Stimulated activated CD8-positive, alpha-beta memory T cell treated with anti-CD3 and anti-CD28 coated beads, Interleukin-15, amount 100 ng/mL, for 4 hours (primary cell): ENCODE measurements at places on chromosomes 5 and 9.

DNA sequence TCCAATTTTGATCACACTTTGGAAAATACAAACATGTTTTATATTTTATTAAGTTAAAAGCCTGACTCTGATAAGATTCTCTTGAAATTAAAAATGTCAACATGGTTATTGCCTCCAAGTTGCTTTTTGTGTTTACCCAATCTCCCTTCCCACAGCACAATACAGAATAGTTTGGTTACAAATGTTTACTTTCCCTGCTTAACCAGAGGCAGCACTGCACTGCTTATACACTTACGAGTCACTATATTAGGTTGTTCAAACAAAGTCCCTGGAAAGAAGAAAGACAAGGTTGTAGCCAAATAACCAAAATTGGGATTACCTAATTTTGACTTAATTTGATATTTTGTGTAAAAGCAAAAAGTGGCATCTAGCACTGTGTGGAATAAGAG lies 25.9 kb downstream of the SRFBP1 start:
- DNase-seq: no peak

DNA sequence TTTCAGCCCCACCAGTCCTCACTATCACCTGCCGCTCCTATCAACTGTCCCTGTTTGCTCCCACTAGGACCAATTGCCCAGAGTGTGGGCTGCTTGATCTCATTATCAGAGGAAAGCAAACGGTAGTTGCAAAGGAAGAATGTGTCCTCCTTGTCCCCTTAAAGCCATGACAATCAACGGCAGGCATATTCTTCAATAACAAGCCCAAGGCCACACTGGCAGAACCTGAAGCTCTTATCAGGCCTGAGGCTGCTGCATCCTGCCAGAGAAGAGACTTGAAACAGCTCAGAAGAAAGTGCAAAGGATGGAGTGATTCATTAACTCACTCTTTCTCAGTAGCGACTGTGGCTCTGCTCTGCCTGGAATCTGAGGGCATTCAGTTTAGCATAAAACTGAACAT lies 39.2 kb upstream of the MAN2A1 start:
- no peak for DNase-seq

DNA sequence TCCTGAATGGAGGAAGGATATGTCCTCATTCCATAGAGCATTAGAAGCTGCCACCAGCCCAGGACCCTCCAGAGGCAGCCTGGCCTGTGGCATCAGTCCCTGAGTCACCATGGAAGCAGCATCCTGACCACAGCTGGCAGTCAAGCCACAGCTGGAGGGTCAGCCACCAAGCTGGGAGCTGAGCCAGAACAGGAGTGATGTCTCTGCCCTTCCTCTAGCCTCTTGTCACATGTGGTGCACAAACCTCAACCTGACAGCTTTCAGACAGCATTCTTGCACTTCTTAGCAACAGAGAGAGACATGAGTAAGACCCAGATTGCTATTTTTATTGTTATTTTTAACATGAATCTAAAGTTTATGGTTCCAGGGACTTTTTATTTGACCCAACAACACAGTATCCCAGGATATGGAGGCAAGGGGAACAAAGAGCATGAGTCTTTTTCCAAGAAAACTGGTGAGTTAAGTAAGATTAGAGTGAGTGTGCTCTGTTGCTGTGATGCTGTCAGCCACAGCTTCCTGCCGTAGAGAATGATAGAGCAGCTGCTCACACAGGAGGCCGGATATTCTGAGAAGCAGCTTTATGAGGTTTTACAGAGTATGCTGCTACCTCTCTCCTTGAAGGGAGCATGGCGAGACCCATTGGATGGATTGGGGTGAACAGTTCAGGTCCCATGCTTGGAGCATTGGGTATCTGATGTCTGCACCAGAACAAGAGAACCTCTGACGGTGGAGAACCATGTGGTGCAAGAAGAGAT lies 13.0 kb upstream of the CYFIP2 start:
- no peak for DNase-seq

DNA sequence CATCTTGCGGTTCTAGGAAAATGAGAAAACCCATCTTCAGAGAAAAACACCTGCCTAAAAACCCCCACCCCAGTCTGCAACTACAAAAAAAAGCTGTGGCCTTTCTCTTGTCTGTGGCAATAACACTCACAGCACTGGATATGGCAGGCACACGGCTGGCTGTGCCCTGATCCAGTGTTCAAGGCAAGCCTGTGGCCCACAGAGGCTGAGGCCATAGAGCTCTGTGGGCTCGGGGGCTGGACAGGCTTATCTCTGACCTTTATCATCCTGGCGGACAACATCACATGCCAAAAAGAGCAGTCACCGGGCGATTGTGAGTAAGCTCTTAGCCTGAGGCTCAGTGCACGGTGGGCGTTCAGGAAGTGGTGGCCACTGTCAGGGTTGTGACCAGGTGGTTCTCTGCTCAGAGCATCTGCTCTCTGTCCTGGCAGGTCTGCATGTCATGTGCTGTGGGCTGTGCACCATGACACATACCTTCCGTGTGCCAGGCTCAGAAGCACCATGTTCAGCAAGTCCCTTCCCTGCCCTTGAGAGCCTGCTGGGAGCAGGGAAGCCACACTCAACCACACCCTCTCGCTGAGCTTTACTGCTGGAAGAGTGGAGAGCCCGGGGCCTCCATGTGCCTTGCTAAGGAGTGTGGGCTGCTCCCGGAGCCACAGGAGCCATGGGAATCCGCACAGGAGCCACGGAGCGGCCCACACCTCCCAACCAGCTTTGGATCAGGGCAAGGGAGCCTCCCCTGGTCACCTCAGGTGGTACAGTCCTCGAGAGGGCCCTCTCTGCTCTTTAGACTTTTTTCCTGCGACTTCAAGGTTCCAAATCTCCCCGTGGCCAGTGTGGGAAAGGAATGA lies 34.6 kb upstream of the WDR38 start:
- DNase-seq: no peak

DNA sequence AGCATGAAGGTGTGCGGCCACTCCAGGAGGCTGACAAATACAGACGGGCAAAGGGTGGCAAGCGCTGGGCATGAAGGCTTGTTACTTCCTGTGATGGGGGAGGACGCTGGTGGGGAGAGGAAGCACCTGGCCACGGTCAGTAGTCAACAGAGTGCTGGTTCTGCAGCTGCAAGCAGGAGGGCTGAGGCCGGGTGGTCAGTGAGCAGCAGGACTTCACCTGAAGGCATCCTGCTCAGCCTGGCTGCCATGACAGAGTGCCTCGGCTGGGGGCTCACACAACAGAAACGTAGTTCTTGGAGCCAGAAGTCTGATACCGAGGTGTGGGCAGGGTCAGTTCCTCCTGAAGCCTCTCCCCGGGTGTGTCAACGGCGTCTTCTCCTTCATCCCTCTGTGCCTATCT lies 118.6 kb upstream of the IRX4 start:
- no peak for DNase-seq

DNA sequence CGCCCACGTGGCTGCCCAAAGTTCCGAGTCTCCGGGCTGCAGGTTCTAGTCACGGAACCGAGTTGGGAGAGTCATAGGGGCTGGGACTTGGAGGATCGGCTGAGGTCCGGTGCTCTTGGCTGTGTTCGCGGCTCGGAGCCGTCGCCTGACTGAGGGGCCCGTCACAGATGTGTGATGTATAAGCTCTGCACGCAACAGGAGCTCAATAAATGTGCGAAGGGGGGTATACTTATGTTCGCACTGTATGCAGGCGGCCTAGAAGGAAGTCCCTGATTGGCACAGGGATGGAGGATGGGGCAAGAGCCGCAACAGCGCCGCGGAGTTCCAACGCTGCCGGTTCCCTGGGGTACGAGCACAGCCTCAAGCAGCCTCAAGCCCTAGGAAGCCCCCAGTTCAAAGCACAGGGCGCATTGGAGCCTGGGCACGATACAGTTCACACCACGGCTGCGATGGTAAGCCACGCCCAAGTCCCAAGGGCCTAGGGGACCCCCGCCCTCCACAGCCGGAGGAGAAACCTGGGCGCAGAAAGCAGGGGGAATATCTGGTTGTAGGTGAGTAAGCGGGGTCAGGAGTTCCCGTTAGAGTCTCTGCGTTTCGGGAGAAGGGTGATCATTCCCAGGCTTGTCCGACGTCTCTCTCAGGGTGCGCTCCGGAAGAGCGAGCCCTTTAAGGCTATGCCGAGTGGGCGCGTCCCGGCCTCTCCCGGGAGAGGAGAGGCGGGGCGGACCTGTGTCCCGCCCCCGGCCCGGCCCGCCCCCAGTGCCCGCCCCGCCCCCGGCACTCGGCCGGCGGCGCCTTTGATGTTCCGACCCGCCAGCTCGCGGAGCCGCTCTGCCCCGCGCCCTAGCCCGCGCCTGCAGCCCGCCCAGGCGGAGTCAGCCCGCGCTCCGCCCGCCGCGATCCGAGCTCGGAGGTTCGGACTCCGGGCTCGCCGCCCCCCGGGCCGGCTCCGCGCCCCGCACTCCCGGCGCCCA lies at the start of gene TCF7:
TCF7 (plus strand) TSS at position 780 of the 974 bp plus-strand sequence. CDS start 226 bp downstream, outside the sequence.
- DNase-seq: peak; percentile 60

GRCh38 chr9:124754289-124754688 lies 16.8 kb downstream of the NR6A1 start:
- DNase-seq: no peak

- no peak for DNase-seq
Observed at GRCh38 chr9:96758845-96759673, 18.8 kb downstream of the ZNF510 start.

- DNase-seq: no peak
Observed at GRCh38 chr5:114467171-114467570, 105.3 kb downstream of the KCNN2 start.

- no peak for DNase-seq
Observed at GRCh38 chr5:149580808-149581191, 498 bp upstream of the ARHGEF37 start.

- peak; percentile 52 for DNase-seq
Observed at GRCh38 chr9:130107234-130107861, 53.6 kb downstream of the GPR107 start.
